Activated CD4-positive, alpha-beta memory T cell treated with anti-CD3 and anti-CD28 coated beads, Interleukin-2, amount 10 ng/mL, durations not matched to agents 7 days and 5 days (primary cell): ENCODE measurements at places on chromosomes 4 and X. TPM values are rescaled to one million over a fixed set of nuclear protein-coding genes. Genes with fewer than 3 reads are reported as not detected.

GRCh38 chrX:57070185-57070984 is 51.0 kb downstream of the SPIN2B start:
- no peaks in the 10 kb centered on the region for H3K4me1 ChIP-seq
- H3K27me3 ChIP-seq, result no peaks in the 10 kb centered on the region
- no peak overlapping the region for H3K27ac ChIP-seq
- no peak for DNase-seq

HTN1 gene
- not detected for total RNA-seq

DNA sequence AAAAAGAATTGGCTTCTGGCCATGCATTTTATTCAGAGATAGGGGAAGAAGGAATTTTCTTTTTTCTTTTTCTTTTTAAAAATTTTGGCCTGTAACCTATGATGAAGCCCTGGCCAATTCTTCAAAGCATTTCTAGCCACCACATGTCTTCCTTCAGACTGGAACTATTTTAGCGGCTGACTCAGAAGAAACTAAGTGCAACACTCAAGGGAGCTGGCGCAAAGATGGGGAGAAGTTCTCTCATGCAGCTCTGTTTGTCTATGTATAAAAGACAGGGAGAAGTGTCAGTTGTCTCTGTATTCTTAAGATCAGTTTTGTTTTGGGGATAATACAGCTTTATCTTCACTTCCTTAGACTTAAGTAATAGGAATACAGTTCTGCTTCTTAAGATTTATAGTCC is 46.1 kb downstream of the MBNL3 start:
- H3K27ac ChIP-seq, result no peak overlapping the region
- peaks cover 2% of the 10 kb centered on the region for H3K36me3 ChIP-seq
- H3K4me1 ChIP-seq, result no peaks in the 10 kb centered on the region
- H3K4me3 ChIP-seq, result no peak overlapping the region
- DNase-seq, result no peak

DNA sequence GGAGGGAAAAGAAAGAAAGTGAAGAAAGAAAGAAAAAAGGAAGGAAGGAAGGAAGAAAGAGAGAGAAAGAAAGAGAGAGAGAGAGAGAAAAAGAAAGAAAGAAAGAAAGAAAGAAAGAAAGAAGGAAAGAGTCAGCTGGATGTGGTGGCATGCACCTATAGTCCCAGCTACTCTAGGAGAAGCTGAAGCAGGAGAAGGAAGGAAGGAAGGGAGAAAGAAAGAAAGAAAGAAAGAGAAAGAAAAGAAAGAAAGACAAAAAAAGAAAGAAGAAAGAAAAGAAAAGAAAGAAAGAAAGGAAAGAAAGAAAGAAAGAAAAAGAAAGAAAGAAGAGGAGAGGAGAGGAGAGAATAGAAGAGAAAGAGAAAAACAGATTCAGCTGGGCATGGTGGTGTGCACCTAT is 44.3 kb upstream of the ERVMER34-1 start:
- H3K27me3 ChIP-seq, result no peaks in the 10 kb centered on the region
- DNase-seq, result no peak
- H3K4me1 ChIP-seq, result no peaks in the 10 kb centered on the region
- no peak overlapping the region for H3K27ac ChIP-seq
- no peak overlapping the region for H3K4me3 ChIP-seq

DNA sequence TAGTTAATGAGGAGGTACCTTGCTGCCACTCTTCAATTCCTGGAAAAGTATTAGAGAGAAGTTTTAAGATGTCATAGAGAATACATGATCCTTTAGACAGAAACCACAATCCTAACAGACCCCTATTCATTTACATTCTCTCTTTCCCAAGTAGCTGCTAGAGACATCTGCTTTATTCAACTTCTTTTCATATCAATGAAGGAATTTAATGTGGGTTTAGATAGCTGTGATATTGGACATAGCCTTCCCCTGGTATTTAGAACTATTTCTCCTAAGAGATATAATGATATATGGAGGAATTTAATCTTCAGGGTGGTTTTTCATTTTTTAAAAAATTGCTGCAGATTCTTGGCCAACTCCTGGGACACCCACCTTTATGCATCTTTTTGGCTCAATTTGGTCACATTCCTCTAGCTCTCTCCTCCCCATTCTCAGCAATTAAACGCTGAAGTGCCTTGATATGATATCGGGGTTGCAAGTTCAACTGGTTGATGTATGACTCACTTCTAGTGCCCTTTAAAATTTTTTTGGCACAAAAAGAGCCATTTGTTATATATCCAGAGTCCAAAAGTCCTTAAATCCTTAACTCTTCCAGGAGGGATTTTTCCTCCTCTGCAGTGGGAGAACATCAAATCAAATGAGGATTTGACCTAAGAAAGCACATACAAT is 57.6 kb downstream of the DOCK11 start:
- peaks cover 38% of the 10 kb centered on the region for H3K36me3 ChIP-seq
- DNase-seq, result no peak
- no peak overlapping the region for H3K27ac ChIP-seq

- DNase-seq, result no peak
- no peak overlapping the region for H3K27ac ChIP-seq
- H3K4me1 ChIP-seq, result peaks cover 35% of the 10 kb centered on the region
- no peaks in the 10 kb centered on the region for H3K27me3 ChIP-seq
- peaks cover 77% of the 10 kb centered on the region for H3K36me3 ChIP-seq
- H3K4me3 ChIP-seq, result no peak overlapping the region
Measured at GRCh38 chr4:98474408-98474844, 184.0 kb downstream of the TSPAN5 start.
